ENCODE measurements at places on chromosomes 3 and 15.

DNA sequence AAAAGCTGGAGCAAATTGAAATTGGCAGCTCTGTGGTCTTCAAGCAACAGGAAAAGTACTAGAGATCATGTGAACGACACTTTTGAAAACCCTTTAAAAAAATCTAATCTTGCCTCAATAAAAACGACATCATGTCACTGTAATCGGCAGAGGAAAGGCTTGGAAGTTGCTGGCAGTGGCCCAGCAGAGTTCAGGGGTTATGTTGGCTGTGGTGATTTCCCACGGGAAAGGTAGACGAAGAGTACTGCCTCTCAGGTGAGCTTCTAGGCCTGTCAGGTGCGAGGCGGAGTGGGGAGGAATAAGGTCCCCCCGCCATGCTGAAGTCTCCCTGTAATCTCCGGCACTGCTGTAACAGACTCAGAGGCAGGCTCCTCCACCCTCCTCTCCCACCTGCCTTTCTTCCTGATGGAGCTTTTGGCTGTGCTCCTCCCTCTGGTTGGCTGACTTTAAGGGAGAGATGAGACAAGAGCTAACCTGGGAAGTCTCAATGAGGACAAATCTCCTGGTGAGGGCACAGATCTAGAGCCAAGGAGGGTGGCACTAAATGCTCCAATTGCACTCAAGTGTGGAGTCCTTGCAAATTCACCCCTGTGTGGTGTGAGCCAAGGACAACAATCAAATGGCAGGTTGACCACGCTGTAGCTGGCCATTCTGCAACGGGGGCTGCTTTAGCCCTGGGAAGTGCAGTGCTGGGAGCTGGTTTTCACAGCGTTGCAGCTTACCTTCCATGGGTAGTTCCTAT, 18.7 kb upstream of the HES1 start:
- DNase-seq, result no peak

DNA sequence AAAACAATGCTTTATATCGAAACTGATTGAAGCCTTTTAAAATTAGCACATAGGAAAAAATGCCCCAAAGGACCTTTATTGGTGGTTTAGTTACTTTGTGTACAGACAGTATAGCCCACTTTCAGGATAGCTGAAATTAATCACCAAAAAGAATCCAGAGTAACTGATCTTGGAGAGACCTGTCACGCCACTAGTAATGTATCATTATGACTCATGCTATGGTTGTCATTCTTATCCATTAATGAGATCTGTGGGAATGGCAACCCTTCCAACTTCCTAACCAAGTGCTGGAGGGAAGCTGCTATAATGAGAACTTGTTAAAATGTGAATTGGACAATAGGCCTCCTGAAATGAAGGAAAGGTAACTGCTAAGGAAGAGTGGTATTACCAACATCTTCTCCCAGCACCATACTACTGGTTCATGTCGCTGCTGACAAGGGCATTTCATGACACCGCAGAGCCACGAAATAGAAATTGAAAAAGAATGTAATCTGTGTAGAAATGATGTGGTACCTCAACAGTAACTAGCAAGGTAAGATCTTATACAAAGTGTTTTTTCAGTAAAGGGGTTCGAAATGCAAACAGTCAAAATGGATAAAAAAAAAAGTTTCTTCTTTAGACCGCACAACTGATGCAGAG, 7.1 kb upstream of the EMC4 start:
- no peak for DNase-seq

GRCh38 chr3:12963231-12963896, 109.9 kb downstream of the IQSEC1 start:
- DNase-seq, result no peak

DNA sequence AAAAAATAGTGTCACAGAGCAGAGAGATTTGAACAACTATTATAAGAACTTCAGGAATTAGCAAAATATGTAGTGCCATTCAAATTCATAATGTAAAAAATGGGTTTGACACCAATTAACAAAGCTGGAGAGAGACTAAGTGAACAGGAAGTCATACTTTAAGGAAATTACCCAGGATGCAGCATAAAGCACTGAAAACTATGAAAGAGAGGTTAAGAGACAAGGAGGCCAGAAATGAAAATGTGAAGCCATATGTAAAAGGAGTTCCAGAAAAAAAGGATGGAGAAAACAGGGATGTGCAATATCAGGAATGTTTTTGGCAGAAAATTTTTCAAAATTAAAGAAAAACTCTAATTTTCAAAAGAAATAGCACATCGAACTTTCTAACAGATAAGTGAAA, 57.6 kb downstream of the SLCO2A1 start:
- DNase-seq, result no peak

GRCh38 chr3:127573912-127574311, 16.6 kb downstream of the TPRA1 start:
- DNase-seq, result no peak

DNA sequence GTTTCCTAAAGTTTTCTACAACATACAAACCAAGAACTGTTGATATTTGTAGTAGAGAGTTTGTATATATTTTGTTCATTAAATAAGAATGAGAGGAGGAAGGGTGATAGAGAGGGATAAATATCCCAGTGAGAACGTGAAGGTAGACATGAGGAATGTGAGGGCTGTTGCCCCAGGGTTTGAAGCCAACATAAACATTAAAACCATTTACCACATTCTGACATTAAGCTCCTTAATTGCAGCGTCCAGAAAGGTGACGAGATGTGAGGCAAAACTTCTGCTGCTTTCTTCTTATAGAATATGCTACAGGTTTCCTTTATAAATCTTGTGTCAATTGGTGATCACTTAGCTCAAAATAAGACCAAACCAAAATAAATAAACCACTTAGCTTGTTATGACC, 267.8 kb upstream of the CNTN4 start:
- DNase-seq, result no peak

GRCh38 chr3:149969110-149969939, 1.4 kb downstream of the PFN2 start:
- DNase-seq, result no peak

- DNase-seq, result no peak
These were observed 177.8 kb upstream of the PROK2 start for GRCh38 chr3:71962561-71963240.

All from stimulated activated CD4-positive, alpha-beta T cell treated with anti-CD3 and anti-CD28 coated beads, TNF-alpha, amount 100 ng/mL, for 1 hour (primary cell).